NCI-H1048 (cell line): ENCODE measurements at places on chromosomes 7 and 10.

GRCh38 chr10:60513281-60513680, 123.6 kb upstream of the ANK3 start:
- DNase-seq: no peak

- DNase-seq: no peak
Observed at GRCh38 chr10:107434854-107435253, 270.3 kb upstream of the SORCS1 start.

- DNase-seq: peak; percentile 17
Observed at GRCh38 chr10:96229568-96230030, 41.8 kb downstream of the BLNK start.

DNA sequence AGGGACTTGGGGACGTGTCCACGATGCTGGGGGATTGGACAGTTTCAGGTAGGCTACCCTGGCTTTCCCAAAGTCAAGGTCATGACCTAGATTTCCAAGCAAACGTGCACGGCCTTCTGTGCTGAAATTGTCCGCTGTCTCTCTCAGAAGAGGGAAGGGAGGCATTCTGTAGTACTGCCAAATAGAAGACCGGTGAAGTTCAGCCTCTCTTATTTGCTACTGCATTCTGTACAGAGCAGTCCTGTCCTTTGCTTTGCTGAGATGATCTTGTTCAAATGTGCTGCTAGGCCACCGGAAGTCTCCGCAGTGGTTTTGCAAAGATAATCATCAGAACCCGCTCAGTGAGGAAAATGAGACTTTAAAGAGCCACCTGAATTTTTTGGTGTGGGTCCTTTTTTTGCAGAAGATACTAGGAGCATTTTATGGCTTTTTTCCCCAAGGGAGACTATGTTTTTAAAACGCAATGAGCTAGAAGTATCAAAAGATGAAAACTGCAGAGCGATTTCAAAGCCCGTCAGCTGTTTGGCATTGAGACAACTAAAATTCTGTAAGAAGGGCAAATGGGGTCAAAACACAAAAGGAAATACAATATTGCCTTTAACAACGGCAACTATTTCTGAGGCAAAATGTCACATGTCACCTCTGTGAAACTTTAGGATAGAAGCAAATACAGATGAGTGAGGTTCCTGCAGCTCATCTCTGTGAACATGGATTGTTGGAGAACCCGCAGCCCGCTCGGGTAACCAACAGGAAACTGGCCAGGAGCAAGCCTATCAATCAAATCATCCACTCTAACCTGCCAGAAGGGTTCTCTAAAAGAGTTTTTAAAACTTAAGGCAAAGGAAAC, 1.3 kb upstream of the NMT2 start:
- DNase-seq: no peak

GRCh38 chr7:158765020-158765419, 60.4 kb upstream of the NCAPG2 start:
- no peak for DNase-seq

GRCh38 chr7:5594616-5595544, 171.2 kb upstream of the TNRC18 start:
- no peak for DNase-seq

DNA sequence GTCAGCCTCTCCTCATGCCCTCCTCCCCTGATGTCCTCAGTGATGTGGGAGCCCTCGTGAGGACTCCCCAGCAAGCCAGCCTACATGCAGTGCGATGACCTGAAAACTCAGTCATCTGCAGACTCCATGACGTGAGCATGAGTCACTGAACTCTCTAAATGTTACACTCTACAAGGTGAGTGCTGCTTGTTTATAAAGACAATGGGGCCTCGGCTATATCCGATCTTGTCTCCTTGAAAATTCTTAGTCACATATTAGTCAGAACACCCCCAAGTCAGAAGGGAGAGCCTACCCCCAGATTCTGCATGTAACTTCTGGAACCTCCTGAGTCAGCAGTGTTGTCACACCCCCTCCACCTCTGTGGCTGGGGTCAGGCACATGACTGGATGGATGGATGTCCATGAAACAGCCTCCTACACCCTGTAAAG, 673.8 kb downstream of the INHBA start:
- no peak for DNase-seq

- no peak for DNase-seq
Observed at GRCh38 chr10:95976362-95977229, 66.8 kb upstream of the CCNJ start.

DNA sequence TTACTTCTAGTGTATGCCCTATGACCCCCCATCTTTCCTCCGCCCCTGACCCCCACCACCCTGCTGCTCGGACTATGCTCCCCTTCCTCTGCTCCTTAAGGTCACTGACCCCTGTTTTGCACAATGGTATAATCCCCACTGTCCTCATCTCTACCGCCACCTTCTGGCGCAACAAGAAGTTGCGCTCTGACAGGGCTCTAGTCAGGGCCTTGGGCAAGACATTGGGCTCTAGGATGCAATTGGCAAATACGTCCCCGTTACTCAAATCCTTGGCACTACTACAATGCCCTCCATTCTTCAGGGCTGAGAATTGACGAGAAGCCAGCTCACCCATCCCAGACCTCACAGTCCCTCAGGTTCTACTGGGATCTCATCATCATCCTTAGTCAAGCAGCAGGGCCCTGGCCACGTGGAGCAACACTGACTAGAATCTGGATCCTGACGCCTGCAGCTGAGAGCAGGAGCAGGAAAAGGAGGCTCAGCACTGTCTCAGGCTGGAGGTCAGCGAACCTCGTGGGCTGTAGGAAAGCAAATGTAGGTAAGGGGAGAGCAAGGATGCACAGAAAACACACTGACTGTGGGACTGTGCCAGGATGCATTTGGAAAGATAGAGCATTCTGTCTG, 10.6 kb downstream of the LRIT2 start:
- no peak for DNase-seq

- no peak for DNase-seq
Observed at GRCh38 chr7:155344618-155345433, 47.1 kb downstream of the INSIG1 start.

- DNase-seq: no peak
Observed at GRCh38 chr7:23529262-23529859, 2.4 kb downstream of the TRA2A start.

DNA sequence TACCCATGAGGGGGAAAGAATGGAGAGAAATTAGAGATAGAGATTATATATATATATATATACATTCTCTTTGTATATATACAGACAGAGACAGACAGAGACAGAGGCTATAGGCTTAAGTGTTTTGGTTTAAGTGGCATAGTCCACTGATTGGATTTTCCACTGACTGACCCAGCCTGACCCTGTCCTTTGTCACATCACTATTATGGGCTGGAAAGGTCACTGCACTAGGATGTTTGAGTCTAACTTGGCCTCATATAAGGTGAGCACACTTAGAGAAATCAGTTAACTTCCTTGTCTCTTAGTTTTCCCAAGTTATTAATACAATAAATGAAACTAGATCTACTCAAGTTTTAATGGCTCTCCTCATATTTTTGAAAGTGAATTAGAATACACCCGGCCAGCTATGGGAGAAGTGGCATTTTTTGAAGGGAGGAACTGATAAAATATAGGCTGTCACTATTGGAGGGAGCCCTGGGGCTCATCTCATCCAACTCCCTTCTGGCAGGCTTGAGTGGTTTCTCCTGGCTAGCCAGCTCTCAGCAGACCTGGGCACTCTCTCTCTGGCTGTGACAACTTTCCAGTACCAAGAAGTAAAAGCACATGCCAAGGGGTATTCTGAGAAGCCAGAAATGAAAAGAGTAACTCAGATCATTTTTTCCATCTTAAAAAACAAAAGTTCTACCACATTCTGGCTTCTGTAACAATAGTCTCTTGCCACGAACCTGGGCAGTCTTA, 455.6 kb upstream of the ANKRD30A start:
- DNase-seq: no peak

DNA sequence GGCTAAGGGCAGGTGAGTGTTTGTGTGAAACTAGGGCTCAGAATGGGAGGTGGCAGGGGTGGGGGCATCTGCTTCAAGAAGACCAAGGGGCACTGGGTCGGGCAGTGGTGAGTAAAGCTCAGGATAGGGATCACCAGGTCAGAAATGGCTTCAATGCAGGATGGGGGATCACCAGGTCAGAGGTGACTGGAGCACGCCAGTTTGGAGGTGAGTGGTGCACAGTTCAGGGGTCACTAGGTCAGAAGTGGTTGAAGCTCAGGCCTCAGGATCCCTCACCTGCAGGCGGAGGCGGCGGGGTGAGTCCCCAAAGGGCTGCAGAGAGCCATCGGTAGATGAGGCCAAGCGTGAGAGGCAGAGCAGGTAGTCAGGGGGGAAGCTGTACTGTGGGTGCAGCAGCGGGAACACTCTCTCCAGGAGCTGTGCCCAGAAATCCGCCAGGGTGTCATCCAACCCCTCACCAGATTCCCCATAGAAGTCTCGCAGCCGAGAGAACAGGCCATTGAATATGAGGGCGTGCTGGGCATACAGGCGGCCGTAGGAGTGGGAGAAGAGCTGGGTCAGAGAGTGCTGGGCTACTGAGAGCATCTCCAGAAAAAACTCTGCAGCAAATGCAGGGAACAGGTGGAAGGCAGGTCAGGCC, 1.8 kb downstream of the GPC2 start:
- DNase-seq: no peak

- no peak for DNase-seq
Observed at GRCh38 chr10:132475086-132475485, 62.5 kb upstream of the INPP5A start.

GRCh38 chr7:122831436-122831835, 54.8 kb downstream of the CADPS2 start:
- no peak for DNase-seq

DNA sequence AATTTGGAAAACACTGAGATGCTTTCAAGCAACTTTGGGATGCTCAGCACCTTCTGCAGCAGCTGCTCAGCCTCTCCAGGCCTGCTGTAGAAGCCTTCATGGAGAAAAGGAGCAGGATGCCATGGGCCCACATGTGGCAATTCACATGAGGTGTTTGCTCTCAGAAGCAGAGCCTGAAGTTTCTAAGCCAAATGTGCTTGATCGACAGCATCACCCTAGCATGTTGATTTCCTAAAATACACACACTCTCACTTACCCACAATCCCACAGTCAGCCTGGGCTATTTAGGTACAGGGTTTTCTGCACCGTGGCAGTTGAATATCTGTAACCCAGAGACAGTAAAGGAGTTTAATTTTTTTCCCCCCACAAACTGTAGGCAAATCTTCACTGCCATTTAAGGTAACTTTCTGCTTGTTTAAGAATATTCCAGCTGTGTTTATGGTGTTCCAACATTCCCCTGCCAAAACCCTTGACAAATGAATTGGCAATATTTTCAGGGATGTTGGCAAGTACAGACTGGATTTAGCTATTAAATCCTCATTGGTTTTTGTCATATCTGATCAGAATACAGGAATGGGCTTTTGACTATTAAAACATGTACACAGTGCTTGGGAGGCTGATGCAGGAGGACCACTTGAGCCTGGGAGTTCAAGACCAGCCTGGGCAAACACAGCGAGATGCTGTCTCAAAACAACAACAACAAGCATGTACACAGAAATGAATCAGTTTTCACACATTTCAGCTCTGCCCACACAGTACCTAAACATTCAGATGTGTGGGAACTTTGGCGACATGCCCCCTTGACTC, 244.2 kb downstream of the CELF2 start:
- no peak for DNase-seq

DNA sequence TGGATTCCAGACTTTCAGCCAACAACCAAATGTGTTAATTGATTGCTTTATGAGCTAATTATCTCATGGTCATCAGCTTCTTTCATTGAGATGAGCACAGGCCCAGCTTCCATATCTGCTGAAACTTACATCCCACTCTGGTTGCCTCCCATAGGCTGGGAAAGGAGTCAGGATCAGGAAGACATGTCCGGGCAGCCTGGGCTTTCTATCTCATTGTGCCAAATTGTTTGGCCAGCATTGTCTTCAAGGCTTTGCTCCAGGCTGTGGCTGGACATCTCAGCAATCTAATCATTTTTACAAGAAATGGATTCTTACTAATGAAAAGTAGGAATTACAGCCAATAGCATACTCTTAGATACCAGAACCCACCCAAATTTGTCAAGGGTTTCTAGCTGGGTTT, 295.2 kb downstream of the CXCL12 start:
- no peak for DNase-seq

DNA sequence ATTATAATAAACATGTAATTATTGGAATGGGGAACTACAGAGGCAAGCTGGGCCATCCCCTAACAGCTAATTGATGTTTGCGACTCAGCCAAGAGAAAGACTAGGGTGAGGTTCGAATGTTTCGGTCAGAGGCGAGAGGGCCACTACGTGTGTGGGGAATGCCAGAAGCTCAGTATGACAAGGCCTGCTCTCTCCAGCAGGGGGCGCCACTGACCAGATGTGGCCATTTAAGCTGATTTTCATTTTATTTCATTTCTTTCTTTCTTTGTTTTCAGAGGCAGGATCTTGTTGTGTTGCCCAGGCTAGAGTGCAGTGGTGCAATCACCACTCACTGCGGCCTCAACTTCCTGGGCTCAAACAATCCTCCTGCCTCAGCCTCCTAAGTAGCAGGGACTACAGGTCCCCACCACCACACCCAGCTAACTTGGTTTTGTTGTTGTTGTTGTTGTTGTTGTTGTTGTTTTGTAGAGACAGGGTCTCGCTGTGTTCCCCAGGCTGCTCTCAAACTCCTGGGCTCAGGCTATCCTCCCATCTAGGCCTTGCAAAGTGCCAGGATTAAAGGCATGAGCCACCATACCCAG, 38.1 kb downstream of the TMEM130 start:
- no peak for DNase-seq

GRCh38 chr10:34319197-34319846, 495.8 kb downstream of the PARD3 start:
- peak; percentile 71 for DNase-seq

- no peak for DNase-seq
Observed at GRCh38 chr7:40015790-40016296, 65.8 kb downstream of the CDK13 start.

DNA sequence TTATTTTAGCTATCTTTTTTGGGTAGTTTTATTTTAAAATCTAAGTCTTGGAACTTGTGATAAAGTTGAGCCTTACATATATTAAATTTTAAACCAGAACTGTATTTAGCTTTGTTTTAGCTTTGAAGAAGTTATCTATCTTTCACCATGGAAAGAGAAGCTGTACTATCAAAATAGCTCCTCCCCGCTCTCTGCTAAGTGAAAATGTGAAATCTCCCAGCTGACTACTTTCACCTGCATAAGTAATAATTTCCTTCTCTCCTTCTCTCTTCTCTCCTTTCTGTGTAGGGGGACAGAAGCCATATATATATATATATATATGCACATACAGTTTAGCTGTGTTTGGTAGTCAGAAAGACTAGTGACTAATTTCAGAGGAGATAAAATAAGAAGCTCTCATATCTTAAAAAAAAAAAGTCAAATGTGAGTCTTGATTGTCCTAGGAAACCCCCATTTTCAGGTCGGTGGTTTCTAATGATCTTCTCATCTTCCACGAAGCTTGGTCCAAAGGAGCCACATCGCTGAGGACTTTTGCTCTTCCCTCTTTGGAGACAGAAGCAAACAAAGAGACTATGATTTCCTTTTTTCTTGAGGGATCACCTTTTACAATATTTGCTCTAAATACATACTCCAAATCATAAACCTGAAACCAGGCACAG, 30.6 kb upstream of the GDI2 start:
- no peak for DNase-seq
